ENCODE measurements at places on chromosomes 12 and 14. TPM values are rescaled to one million over a fixed set of nuclear protein-coding genes. Genes with fewer than 3 reads are reported as not detected.

- H3K4me1 ChIP-seq: no peaks in the 10 kb centered on the region
- no peaks in the 10 kb centered on the region for H3K36me3 ChIP-seq
- peaks cover 5% of the 10 kb centered on the region for H3K27me3 ChIP-seq
- H3K27ac ChIP-seq: peak overlapping the region; percentile 48
Measured at GRCh38 chr14:85528080-85528896, 1.7 kb upstream of the FLRT2 start.

DNA sequence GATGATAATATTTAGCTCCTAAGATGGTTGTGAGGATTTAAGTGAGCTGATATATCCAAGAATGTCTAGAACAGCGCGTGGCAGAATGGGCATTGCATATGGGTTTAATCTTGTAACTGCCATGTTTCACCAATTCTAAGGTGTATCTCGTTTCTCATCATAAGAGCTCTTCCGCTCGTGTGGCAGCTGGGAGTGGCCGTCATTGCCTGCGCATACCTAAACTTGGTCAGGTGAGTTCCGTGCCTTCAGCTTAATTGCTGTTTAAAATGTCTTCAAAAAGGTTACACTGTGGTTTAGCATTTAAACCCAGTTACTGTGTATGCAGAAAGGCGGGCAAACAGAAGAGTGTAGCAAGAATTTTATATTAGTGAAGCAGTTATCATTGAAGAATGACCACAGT lies 4.5 kb upstream of the AQP2 start:
- H3K36me3 ChIP-seq: no peaks in the 10 kb centered on the region
- no peaks in the 10 kb centered on the region for H3K27me3 ChIP-seq
- peaks cover 34% of the 10 kb centered on the region for H3K4me1 ChIP-seq

GRCh38 chr12:51056242-51056641 lies 8.1 kb downstream of the LETMD1 start:
- DNase-seq: peak; percentile 71
- peaks cover 88% of the 10 kb centered on the region for H3K36me3 ChIP-seq
- H3K4me1 ChIP-seq: no peaks in the 10 kb centered on the region
- H3K27ac ChIP-seq: no peak overlapping the region
- no peaks in the 10 kb centered on the region for H3K27me3 ChIP-seq
- no peak overlapping the region for H3K4me3 ChIP-seq

Gene CCDC197
- not detected for polyA plus RNA-seq

- no peak overlapping the region for H3K4me3 ChIP-seq
- H3K4me1 ChIP-seq: peaks cover 6% of the 10 kb centered on the region
- no peak overlapping the region for H3K27ac ChIP-seq
- no peaks in the 10 kb centered on the region for H3K27me3 ChIP-seq
Measured at GRCh38 chr12:103832048-103832997, 8.7 kb downstream of the NT5DC3 start.

GRCh38 chr14:23245282-23245681 lies 7.5 kb downstream of the RNF212B start:
- H3K4me1 ChIP-seq: no peaks in the 10 kb centered on the region
- no peak for DNase-seq
- no peaks in the 10 kb centered on the region for H3K36me3 ChIP-seq
- H3K27me3 ChIP-seq: no peaks in the 10 kb centered on the region
- H3K27ac ChIP-seq: no peak overlapping the region

Gene INHBC
- polyA plus RNA-seq: not detected

- no peak overlapping the region for H3K27ac ChIP-seq
- H3K4me3 ChIP-seq: no peak overlapping the region
- no peaks in the 10 kb centered on the region for H3K4me1 ChIP-seq
- no peak for DNase-seq
- H3K36me3 ChIP-seq: no peaks in the 10 kb centered on the region
Measured at GRCh38 chr12:91094032-91094662, 17.1 kb downstream of the LUM start.

DNA sequence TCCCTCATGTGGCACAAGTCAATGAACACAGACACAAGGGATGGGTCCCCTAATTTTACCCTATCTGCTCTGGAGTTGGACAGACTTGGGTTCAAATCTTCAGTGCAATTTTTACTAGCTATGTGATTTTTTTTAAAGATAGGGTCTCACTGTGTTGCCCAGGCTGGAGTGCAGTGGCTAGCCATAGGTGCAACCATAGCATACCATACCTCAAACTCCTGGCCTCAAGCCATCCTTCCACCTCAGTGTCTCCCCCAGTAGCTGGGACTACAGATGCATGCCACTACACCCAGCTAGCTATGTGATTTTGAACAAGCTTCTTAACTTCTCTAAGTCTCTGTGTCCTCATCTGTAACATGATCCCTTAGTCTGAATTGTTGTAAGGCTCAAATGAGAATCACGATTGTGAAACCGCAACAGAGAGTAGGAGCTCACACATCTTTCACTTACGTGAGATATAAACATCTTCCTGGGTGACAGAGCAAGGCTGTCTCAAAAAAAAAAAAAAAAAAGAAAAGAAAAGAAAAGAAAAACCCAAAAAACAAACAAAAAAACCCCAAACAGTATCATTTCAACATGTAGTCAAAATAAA lies 4.7 kb downstream of the CALCOCO1 start:
- peaks cover 5% of the 10 kb centered on the region for H3K4me1 ChIP-seq
- no peaks in the 10 kb centered on the region for H3K36me3 ChIP-seq
- DNase-seq: no peak
- H3K27ac ChIP-seq: no peak overlapping the region
- H3K27me3 ChIP-seq: no peaks in the 10 kb centered on the region
- no peak overlapping the region for H3K4me3 ChIP-seq

GRCh38 chr14:49895480-49895879 lies 2.6 kb downstream of the ARF6 start:
- H3K4me3 ChIP-seq: no peak overlapping the region
- peaks cover 51% of the 10 kb centered on the region for H3K4me1 ChIP-seq
- H3K27me3 ChIP-seq: no peaks in the 10 kb centered on the region
- no peak overlapping the region for H3K27ac ChIP-seq

Gene TAS2R42
- polyA plus RNA-seq: not detected

- no peak overlapping the region for H3K4me3 ChIP-seq
- no peaks in the 10 kb centered on the region for H3K36me3 ChIP-seq
- no peaks in the 10 kb centered on the region for H3K4me1 ChIP-seq
- H3K27me3 ChIP-seq: no peaks in the 10 kb centered on the region
Measured at GRCh38 chr12:93059925-93060665, 131.0 kb upstream of the EEA1 start.

Gene CABP1
- 5.1 TPM for polyA plus RNA-seq

DNA sequence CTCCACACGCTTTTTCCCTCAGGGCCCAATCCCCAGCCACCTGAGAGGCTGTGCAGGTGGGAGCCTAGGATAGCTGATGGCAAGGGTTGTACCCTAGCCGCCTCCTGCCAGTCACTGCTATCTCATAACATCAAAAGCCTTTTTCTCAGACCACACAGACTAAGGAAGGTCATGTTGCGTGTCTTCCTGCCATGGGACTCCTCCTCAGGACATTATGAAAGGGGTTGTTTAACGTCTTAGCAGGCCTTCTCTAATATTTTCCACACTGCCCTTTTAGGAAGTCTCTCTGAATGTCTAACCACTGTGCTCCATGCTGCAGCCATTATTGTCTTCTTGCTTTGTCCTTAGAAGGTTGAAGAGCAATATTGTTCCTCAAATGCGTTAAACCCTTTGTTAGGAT lies 7.6 kb upstream of the SMUG1 start:
- DNase-seq: no peak
- H3K27me3 ChIP-seq: no peaks in the 10 kb centered on the region
